ENCODE measurements at places on chromosomes 5 and 9. TPM values are rescaled to one million over a fixed set of nuclear protein-coding genes. Genes with fewer than 3 reads are reported as not detected.

OBP2B gene
- total RNA-seq: not detected

PDE6A gene
- not detected for total RNA-seq

ANKRD20A1 gene
- 6.5 TPM for total RNA-seq

PFDN1 gene
- 44.8 TPM for total RNA-seq

OMD gene
- 3.7 TPM for total RNA-seq

C1QTNF2 gene
- 2.0 TPM for total RNA-seq

GPR21 gene
- total RNA-seq: 28.9 TPM
